Activated effector memory CD4-positive, alpha-beta T cell treated with Interleukin-2 at 50 U/mL for 16 hours (primary cell): ENCODE measurements at places on chromosomes 5 and 9.

DNA sequence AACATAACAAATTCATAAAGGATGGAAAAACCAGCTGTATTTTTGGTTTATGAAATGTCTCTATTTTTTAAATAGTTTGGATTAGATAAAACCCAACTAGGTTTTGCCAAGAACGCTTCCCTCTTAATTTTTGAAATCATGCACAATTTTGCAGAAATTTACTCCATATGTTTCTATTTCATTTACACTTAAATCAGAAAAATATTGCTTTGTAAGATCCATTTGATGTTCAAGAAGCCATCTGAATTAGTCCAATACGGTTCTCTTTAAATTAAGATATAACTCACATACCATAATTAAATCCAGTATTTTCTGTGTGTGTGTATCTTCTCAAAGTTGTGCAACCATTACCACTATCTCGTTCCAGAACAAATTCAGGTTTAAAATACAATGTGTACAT lies 78.6 kb upstream of the FBXL7 start:
- DNase-seq: no peak

- no peak for DNase-seq
These were observed 12.9 kb downstream of the GLDC start for GRCh38 chr9:6632516-6633183.

GRCh38 chr5:69035665-69036064 lies 58.1 kb upstream of the SLC30A5 start:
- DNase-seq: no peak

GRCh38 chr9:94736759-94737158 lies 10.3 kb downstream of the AOPEP start:
- DNase-seq: no peak

DNA sequence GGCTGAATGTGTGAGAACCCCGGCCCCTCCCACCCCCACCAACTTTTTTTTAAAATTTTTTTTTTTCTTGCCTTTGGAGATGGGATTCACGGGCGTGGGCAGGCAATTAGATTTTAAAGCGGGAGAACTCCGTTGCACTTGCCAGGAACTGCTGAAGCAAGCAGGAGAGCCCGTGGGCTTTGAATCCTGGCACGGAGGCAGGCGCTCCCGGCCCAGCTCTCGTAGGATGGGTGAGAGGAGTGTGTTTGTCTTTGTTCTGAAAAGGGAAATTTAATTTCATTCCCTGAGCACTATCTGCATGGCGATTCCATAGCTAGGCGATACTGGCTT lies 54.3 kb upstream of the BOD1 start:
- DNase-seq: no peak

DNA sequence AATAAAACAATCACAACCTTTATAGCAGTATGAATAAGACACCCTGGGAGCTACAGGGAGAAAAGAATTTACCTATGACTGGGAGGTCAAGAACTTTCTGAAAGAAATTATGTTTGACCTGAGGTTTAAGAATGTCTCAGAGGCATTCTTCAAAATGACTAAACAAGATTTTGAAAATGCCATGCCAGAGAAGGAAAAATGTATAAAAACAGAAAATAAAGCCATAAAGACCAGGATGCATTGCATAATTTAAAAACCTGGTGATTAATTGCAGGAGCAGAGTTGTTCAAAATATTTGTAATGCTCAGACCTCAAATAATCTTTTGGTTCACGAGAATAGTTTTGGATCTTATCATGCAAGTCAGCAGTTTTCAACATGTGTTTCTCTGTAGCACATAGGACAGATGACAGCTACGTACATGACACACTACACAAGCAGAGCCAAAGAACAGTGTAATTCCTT lies 954.7 kb upstream of the ARRDC3 start:
- no peak for DNase-seq
